Fibroblast of skin of back (primary cell): ENCODE measurements at places on chromosomes 1 and 21.
A peak's percentile ranks its signal among the peaks of the same experiment; 100 is the strongest.

GRCh38 chr1:203338335-203339036 lies 12.4 kb downstream of the FMOD start:
- DNase-seq: peak; percentile 59

GRCh38 chr1:76942549-76942948 lies 75.3 kb downstream of the ST6GALNAC5 start:
- DNase-seq: peak; percentile 33

DNA sequence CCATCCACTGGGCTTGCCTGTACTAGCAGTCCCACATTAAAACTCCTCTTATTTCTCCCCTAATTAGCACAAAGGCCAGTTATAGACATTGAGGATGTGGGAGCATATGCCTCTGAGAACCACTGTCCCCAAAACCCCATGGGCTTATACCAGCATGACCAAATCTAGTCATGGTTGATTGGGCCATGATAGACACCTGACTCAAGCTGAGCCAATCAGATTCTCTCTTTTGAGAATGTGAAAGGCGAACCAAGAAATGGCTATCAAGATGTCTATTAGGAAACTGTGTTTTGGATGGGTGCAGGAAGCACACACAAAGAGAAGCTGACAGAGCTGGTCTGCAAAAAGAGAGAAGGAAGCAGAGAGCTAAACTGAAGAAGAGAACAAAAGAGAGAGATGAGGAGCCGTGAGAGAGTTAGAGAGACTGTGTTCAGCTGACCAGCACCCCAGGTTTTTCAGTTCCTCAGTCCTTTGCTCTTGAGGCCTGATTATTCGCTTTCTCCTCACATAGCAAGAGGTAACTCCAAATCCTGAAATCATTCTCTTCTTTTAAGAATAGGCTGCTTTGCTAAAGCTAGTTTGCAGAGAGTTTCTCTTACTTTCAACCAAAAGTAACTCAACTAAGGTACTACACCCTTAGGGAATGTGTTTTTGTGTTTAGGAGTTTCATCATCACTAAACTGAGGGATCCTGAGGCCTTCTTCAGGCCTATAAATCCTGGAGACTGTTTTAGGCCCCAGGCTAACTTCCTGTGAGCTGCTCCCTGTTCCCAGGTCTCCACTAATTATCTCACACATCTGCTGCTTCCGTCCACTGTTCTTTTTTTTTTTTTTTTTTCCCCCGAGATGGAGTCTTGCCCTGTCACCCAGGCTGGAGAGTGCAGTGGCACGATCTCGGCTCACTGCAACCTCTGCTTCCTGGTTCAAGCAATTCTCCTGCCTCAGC lies 7.9 kb upstream of the TIPRL start:
- DNase-seq: no peak

GRCh38 chr1:172162236-172162635 lies 258.2 kb upstream of the C1orf105 start:
- DNase-seq: no peak

DNA sequence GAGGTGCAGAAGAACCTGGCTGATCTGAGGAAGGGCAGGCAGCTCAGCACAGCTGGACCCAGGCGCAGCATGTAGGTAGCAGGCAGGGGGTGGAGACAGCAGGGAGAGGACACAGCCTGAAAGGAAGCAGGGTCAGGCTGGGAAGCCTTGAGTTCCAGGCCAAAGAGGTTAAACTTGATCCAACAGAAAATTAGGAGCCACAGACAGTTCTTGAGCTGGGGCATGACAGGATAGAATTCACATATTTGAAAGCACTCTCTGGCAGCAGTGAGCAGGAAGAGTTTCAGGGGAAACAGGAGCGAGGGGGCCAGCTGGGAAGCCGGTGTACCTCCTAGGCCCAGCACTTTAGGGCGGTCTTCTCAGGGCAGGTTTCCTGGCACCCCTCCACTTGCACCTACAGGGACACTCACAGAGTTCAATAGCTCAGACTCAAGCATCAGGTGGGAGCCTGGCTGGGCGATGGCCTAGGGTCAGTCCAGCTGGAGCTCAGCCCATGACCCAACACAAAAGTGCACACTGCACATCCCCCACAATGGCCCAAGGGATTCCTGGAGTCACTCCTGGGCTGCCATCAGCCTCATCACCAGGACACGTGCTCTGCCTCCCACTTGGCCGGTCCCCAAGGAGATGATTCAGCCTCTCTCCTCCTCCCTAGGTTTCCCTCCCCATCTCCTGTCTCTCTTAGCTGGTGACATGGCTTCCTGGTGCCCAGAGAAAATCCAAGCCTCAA lies 22.7 kb downstream of the MATN1 start:
- peak; percentile 88 for DNase-seq

DNA sequence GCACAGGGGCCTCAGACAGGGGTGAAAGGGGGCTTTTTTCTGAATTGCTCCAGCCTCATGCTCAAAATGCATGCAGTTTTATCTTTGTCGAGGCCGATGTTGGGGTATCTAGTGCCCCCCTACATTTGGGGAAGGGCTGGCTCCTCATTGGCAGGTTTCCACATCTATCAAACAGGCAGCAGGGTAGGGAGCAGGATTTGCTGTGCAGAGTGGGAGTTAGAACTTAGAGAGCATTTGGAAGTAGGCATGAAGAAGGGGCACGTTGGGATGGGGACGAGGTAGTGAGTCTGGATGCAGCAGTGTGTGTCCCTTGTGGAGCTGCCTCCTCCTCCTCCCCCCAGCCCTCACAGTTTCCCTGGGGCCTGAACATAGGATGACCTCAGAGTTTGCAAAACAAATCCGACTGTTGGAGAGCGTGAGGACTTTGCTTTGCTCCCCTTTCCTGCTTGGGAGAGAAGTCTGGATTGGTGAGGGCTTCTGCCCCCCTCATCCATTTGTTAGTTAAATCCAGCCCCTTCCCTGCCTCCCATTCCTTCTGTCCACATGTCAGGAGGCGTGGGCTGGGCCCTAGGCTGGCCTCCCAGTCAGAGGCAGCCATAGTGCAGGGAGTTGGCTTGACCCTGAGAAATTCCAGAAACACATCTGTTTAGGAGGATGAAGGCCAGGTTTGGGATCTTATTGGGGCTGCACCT lies 36.9 kb upstream of the GPR37L1 start:
- DNase-seq: peak; percentile 28

- no peak for DNase-seq
Measured at GRCh38 chr1:184023171-184023570, 14.4 kb downstream of the COLGALT2 start.

- DNase-seq: no peak
Measured at GRCh38 chr21:14086553-14086952, 124.2 kb downstream of the LIPI start.

DNA sequence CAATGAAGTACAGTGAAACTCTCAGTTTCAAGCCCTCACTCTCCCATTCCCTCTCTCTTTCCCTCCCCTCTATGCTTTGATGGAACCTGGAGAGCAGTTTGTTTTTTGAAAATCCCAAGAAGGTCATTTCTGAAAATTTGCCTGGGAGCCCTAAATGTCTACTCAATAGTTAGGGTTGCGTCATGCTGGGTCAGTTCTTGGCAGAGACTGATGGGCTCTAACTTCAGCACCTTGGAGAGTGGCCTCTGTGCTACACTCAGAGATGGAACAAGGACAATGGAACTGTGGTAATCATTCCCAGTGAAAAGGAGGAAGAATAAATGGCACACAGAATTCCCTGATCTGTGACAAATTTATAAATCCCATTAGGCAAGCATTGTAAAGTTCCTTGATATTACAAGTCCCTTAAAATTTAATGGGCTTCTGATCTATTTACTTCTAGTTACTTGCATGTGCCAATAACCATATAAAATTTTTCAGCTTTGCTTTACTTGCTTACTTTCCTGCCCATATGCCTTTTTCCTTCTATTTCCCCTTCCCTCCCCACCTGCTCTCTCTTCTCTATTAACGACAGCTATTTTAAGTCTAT lies 182.9 kb upstream of the KCND3 start:
- DNase-seq: peak; percentile 54

DNA sequence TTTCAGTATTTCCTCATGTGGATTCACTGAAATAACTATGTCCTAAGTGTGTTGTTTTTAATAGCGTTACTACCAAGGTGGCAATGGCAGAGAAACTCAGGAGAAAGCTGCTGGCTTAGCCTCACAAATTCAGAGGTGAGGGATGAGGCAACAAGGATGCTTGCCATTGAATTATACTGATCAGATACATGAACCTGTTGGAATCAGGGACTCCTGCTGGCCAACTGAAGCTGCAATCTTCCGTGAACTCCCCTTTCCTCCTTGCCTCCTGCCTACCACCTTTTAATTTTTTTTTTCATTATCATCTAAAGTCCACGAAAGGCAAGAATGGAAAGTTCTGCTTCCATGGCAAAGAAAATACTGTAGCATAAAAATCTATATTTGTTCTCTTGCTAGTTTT lies 254.7 kb downstream of the NFIA start:
- DNase-seq: no peak

DNA sequence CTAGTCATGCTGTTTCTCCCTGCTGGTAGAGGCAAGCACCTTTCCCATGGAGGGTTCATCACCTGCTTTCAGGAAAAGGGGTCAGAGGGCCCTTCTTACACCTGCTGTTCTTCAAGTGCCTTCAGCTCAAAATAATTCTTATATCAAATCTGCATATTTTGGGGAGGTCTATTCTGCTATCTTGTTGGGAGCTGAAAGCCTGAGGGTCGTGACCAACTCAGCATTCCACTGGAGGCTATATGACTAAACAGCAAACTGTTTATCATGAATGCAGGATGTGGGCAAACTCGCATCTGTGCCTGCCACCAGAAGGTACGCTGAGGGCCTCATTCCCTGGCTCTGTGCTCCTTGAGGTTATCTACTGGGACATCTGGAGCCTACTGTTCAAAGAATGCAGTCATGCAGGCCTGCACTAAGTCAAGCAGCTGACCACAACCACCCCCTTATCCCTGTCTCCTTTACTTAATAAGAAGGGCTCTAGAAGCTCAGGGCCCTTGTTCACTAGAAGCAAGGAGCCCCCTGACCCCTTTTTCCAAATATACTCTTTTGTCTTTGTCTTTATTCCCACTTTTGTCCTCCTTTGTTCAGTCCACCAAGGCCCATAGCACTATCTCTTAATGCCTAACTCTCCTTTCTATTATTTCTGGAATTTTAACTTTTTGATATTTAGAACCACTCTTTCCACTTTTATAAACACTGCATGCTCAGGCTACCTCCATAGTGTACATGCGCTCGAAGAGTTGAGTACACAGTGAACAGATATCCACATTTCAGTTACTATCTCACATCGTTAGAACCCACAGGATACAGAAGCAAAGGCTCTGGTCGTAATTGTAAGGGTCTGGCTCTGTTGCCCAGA lies 4.5 kb upstream of the TRIM17 start:
- no peak for DNase-seq

- no peak for DNase-seq
Measured at GRCh38 chr1:78672428-78672827, 22.8 kb downstream of the IFI44 start.

DNA sequence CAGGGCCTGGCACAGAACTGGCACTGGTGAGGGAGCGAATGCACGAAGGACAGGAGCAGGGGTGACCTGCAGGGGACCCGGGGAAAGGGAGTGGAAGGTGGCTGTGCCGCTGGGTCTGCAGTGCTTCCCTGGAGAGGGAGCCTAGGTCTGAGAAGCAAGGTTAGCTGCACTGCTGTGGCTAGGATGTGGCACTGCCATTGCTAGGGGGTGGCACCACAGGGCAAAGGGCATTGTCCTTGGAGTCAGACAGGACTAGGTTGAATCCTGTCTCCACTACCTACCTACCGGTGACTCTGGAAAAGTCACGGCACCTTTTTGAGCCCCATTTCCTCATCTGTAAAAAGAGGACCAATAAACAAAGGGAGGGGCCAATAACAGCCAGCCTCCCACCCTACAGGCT lies 28.3 kb downstream of the SLC1A7 start:
- DNase-seq: no peak

DNA sequence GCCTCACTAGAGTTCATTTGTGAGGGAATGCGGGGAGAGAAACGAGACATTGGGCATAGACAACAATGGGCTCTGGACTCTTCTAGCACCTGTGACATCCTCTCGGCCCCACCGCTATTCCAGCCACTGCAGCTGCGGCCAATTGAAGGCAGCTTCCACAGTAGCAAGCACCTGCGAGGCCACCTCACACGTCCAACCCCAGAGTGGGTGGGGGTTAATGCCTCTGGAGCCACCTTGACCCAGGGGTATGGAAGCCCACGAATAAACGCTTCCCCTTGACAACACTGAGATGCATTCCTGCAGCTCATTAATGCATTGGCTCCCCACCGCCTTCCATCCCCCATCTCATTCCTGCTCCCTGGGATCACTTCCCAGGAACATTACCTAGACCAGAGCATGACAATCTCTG lies 104.4 kb downstream of the GLIS1 start:
- no peak for DNase-seq

DNA sequence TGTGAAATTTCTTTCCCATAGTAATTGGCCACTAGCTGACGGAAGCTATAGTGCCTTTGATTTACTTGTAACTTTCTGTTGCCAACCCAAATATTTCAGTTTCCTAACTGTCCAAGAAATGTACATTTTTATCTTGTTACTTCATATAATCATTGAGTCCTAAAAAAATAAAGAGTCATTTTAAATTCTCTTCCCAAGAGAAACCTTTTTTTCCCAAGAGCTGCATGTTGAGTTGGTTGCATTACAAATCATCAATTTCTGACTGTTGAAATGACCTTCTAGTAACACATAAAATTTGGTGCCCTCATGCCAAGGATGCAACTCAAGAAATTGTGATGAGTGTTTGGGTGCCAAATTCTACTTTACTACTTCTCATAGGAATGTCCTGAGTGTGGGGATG lies 61.0 kb downstream of the HMCN1 start:
- peak; percentile 94 for DNase-seq

GRCh38 chr1:234977875-234978396 lies 150.7 kb downstream of the TOMM20 start:
- no peak for DNase-seq

DNA sequence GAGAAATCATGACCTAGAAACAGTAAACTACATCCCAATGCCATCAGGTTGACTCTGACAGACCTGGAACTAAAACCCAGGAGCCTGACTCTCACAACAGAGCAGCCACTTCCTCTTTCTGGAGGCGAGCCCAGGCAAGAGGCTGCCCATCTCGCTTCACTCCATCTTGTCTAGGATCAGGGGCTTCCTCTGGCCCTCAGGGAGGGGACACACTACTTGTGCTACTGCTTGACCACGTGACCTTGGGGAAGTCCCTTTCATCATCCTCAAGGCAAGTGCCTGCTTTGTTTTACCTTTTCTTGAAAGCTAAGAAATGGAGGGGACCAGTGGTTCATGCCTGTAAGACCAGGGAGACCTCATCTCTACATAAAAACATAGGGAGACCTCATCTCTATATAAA lies 2.6 kb upstream of the TENT5B start:
- DNase-seq: no peak

- DNase-seq: peak; percentile 79
Measured at GRCh38 chr1:15965228-15965767, 10.6 kb downstream of the ZBTB17 start.

GRCh38 chr1:55196433-55197035 lies 18.6 kb downstream of the USP24 start:
- DNase-seq: no peak

DNA sequence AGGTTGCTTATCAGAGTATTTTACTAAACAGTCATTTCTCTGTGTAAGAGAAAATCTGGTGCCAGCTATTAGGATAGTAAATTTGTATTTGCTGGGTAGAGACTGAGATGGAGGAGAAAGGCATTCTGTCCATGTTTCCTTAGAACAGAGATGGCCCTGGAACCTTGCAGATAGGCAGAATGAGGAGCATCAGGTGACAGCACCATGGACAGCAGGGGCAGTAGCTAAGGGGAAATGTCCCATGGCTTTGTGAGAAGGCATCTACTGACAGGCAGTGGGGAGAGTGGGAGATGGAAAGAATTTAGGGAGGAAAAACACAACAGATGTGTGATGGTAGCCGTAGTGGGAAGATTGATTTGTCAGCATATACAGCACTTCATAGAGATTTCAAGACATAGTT lies 105.0 kb downstream of the PRRX1 start:
- peak; percentile 26 for DNase-seq
